ENCODE measurements at places on chromosomes 1 and 21.

GRCh38 chr1:121517586-121518230 lies 332.9 kb downstream of the SRGAP2C start:
- DNase-seq, result no peak

GRCh38 chr1:85334962-85335361 lies 58.5 kb upstream of the BCL10 start:
- DNase-seq, result no peak

- DNase-seq, result no peak
Measured at GRCh38 chr1:233019083-233019482, 68.7 kb downstream of the NTPCR start.

DNA sequence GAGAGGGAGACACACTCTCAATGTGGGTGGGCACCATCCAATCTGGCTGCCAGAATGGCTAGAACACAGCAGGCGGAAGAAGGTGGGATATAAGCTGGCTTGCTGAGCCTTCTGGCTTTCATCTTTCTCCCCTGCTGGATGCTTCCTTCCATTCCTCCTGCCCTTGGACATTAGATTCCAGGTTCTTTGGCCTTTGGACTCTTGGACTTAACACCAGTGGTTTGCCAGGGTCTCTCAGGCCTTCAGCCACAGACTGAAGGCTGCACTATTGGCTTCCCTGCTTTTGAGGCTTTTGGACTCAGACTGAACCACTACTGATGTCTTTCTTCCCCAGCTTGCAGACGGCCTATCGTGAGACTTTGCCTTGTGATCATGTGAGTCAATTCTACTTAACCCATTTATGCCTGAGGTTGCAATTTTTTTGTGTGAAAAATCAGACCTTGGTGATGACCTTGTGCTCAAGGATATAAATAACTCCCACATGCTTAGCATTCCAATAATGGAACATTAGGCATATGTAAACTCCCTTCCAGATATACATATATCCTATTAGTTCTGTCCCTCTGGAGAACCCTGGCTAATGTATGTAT lies 56.7 kb upstream of the CD55 start:
- no peak for DNase-seq

DNA sequence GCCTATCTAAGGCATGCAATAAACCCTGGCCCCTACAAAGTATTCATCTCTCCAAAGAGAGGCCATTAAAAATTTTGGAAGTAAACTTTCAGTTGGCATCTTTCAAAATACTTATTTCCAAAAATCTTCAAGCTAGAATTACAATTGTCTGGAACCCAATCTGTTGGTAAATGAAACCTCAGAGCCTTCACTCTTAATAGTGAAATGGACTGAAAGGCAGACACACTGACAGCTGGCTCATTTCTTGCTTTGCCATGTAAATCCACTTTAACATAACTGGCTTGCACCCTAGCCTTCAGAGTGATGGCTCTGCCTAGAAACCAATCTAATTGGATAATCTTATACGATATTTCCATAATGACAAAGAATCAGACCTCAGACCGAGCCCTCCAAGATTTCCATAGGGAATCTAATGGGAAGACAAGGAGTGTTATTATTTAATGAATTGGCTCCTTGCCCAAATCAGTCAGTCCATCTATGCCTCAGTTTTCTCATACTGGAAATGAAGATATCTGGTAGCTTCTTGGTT lies 9.2 kb upstream of the PALMD start:
- DNase-seq, result no peak

- no peak for DNase-seq
Measured at GRCh38 chr1:62590255-62590969, 6.9 kb upstream of the ANGPTL3 start.

DNA sequence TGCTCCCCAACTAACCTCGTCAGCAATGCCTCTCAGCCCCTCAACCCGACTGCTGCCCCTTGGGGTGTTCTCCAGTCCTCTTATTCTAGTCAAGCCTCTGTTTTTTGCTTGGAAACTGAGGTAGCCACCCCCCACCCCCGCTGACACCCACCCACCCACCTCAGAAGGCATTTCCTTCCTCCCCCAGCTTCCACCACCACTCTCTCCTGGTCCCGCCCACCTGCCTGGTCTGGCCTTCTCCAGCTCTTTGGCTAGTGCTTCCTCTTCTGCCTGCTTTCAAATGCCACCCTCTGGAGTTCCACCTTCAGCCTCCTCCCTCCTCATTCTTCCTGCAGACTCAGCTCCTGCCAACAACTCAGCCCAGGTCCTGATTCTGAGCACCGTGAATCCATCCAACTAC lies 35.3 kb downstream of the OLFML2B start:
- no peak for DNase-seq

- no peak for DNase-seq
Measured at GRCh38 chr1:239805851-239806772, 285.6 kb upstream of the FMN2 start.

DNA sequence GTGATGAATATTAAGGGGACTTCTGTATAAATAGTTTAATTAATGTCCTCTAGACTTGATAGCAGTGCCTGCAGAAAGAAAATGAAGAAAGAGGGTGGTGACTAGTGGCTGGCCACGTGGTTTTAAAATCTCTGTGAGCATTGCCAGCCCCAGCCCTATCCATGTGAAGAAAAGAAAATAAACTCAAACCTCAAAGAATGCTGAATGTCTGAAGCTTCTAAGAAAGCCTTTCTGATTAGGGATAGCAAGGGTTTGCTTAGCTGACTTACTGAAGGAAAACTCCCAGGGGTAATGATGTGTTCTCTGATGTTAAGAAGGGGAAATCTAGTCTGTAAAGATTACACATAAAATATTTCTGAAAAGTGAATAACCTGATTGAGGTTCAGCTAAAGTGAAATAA lies 31.8 kb downstream of the ADGRL2 start:
- DNase-seq, result no peak

DNA sequence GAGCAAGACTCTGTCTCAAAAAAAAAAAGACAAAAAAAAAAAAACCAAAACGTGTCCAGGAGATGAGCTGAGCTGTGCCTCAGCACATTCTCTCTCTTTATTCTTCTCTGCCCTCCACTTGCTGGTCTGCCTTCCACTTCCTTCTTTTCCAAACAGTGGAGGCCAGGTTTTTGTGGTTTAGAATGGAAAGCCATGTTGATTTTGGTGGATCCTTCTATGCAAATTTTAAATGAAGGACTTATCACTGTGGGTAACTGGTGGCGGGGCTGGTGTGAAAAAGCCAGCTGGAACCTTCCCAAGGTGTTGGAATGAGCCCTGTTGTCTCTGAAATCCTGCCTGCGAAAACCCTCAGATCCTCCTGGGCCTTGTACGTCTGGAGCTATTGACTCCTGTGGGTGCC lies 61.9 kb downstream of the PTPRU start:
- no peak for DNase-seq

DNA sequence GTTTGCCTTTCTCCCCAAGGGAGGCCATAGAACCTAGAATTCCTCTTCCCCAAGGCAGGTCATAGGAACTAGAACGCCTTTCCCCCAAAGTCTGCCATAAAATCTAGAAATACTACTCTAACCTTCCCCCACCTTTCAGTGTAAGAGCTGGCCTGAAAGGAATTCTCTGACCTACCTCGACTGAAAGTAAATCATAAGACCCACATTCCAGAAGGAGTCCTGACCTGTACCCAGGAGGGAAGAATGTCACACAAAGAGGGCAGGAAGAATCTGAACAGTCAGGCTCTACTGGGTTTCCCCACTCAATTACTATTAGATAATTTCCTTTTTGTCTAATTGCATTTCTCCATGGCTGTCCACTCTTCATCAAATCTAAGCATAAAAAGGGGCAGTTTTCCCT lies 5.7 kb upstream of the ATG4C start:
- DNase-seq, result no peak

DNA sequence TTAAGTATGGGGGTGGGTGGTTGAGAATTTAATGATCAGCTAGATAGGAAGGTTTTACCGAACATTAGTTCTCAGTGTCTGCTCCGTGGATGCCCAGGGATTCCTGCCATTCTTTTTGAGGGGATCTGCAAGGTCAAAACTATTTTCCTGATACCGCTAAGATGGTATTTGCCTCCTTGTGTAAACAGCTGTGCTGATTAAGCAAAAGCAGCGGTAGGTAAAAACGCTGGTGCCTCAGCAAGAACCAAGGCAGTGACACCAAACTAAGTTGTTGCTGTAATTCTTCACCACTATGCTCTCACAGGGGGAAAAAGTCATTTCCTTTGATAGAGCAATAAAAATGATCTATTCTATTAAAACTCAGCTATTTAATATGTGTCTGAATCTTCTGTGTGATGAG lies 229.0 kb downstream of the FMN2 start:
- no peak for DNase-seq

- DNase-seq, result no peak
Measured at GRCh38 chr21:42144679-42145568, 73.8 kb downstream of the UMODL1 start.

- no peak for DNase-seq
Measured at GRCh38 chr21:36489103-36489775, 9.3 kb upstream of the CLDN14 start.
